ENCODE measurements at places on chromosomes 6 and 20. TPM values are rescaled to one million over a fixed set of nuclear protein-coding genes. Genes with fewer than 3 reads are reported as not detected.

- no peak for DNase-seq
Measured at GRCh38 chr6:28603891-28604290, 78.2 kb downstream of the GPX5 start.

Gene DSP
- total RNA-seq, result 220 TPM

DNA sequence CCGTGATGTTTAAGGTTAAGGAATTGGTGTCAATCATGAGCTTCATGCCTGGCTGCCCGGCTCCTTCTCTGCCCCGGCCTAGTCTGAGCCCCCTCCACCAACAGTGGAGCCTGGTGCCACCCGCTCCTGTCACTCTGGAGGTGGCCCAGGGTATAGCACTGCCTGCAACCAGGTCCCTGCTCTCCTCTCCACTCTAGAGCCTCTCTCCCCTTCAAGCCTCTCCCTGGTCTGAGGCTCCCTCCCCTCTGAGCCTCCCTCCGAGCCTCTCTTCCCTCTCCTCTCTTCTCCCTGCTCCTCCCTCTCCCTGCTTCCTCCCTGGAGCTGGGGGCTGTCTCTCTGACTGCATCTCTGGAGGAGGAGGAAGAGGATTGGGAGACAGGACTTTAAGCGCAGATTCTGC is 31.3 kb upstream of the MRGBP start:
- no peak for DNase-seq

Gene FOXC1
- total RNA-seq, result 26.2 TPM

DNA sequence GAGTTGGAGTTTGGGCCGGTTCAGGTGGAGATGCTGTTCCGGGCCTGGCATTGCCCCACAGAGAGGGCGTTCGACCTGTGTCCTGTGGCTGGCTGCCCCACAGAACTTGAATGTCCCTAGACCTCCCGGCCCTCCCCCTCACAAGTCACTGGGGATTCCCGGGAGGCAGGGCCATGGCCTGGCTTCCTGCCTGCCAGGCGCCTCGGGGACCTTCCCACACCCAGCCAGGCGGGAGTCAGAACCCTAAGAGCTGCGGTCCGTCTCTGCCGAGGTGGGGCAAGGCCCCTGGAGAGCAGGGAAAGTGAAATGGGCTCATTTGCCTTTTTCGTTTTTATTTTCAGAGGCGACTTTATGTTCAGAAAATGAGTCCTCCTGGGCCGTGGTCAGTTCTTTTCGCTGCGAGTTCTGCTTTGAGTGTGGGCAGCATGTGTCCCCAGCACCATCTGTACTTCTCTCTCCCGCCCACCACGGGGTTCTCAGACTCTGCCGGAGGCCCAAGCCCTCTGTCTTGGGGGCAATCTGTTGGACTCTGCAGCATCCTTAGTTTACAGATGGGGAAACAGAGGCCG is 8.5 kb downstream of the RBM38 start:
- no peak for DNase-seq

- DNase-seq, result peak; percentile 60
Measured at GRCh38 chr6:159691133-159691962, 1.7 kb downstream of the SOD2 start.

GRCh38 chr20:4252005-4252404 is 236.6 kb upstream of the RNF24 start:
- no peak for DNase-seq

DNA sequence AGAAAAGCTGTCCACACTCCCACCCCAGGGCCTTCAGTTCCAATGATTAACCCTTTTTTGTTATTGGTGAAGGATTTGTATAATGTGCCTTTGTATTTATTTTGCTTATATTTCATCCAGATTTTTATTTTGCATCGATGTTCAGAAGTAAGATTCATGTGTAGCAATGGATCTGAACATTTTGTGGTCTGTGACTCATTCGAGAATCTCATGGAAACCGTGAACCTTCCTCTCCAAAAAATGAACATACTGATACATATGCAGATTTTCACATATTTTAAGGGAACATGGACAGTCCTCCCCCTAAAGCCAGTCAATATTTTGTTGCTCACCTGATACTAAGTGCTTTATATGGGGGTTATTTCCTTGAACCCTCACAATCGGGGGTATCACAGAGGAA is 421.8 kb upstream of the SOX4 start:
- no peak for DNase-seq

DNA sequence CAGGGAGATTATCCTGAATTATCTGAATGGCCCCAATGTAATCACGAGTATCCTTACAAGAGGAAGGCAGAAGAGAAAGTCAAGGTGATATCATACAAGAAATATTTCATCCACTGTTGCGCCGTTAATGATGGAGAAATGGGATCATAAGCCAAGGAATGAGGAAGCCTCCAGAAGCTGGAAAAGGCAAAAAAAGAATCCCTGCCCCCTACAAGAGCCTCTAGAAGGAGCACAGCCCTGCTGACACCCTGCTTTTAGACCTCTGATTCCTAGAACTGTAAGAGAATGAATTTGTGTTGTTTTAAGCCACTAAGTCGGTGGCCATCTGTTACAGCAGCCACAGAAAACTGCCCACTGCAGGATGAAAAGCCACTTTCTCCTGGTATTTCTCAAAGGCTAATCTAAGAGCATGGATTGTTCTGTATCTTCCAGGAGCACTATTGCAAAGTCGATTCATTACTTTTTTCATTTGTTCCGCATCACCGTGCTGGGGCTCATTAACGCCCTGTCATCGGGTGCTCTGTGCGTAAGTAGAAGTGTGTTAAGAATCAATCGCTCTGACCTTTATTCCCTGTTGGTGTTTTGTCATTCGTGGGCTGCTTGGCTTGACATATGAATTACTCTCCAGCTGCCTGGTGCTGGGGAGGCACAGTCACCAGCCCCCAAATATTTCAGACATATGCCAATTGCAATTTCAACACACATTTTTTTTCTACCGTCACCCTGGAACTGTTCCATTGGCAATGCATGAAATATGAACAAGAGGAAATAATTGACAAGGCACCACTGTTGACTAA is 117.0 kb downstream of the PCSK2 start:
- DNase-seq, result no peak

GRCh38 chr6:142820338-142821051 is 124.5 kb downstream of the HIVEP2 start:
- no peak for DNase-seq

DNA sequence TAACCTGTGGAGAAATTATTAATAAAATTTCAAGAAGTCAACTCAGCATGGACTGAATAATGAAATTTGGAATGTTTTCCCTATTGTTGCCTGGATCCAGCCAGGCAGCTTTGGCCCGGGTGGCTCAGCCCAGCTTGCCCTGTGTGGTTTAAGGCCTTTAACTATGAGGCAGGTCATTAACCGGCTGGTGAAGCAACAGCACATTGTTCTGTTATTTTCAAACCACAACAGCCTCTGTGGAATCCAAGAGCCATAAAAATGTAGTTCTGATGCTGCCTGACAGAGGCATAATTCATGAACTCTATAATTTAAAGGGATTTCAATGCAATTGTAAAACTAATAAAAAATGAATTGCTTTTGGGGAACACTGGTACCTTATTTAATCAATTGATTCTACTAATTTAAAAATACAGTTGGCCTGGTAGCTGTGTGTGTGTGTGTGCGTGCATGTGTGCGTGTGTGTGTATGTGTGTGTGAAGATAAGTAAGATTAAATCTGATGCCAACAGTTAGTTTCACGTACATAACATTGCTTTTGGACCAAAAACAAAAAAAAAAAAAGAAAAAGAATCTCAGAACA is 117.7 kb downstream of the RPS12 start:
- peak; percentile 58 for DNase-seq

DNA sequence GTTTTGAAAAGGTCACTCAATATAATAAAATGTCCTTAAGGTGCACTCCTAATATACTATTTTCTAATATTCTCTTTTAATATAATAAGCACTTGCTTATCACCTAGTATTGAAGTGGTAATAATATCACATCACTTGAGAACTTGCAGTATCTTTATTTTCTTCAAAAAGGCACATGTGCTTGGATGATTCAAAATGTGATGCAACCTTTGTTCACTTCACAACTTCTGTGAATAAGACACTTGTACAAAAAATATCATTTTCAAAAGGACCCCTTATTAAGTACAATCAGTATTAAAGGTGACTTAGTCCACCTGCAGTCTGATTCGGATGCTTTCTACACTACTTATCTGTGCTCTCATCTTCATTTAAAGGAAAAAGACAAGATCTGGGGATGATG is 3.4 kb downstream of the PRELID3B start:
- DNase-seq, result no peak

DNA sequence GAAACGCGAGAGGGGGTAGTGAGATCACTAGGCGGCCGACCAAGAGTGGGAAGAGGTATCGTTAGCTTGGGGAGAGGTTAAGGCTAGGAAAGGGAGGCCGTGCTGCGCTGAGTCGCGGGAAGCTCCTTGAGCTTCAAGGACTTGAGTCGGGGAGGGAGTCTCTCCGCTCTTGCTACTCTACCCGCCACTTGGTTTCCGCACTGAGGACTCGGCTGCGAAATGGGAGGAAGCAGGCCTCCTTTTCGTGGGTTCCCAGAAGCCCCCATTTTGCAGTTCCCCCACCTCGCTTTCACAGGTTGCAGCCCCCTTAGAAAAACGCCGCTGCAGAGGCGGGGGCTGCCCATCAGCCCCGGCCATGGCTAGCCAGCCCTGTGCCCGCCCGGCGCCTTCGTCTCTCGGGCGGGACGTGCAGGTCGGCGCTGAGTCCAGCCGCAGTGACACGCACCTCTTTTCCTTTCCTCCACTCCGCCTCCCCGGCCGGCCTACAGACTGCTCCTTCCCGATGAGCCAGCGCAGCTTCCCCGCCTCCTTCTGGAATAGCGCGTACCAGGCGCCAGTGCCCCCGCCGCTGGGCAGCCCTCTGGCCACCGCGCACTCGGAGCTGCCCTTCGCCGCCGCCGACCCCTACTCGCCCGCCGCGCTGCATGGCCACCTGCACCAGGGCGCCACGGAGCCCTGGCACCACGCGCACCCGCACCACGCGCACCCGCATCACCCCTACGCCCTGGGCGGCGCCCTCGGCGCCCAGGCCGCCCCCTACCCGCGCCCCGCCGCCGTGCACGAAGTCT is 4.9 kb downstream of the VGLL2 start:
- DNase-seq, result no peak

Gene CDH4
- total RNA-seq, result 50.9 TPM

DNA sequence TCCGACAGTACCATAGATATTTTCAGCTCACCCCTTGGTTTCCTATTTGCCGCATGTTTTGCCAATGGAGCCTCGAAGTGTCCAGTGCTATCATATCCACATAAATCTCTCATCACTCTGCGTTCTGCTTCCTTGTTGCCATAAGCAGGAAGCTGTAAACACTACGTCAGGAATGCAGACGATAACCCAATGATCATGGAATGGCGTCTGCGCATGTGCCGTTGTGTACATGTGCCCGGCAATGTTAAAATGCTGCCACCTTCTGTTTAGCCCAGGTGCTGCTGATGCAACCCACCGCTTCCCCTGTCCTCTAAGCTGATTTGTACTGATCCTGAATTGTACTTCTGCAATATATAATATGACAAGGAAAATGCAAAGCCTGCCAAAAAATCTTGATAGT is 607.5 kb downstream of the HDGFL1 start:
- no peak for DNase-seq

Gene FIG4
- 15.6 TPM for total RNA-seq

DNA sequence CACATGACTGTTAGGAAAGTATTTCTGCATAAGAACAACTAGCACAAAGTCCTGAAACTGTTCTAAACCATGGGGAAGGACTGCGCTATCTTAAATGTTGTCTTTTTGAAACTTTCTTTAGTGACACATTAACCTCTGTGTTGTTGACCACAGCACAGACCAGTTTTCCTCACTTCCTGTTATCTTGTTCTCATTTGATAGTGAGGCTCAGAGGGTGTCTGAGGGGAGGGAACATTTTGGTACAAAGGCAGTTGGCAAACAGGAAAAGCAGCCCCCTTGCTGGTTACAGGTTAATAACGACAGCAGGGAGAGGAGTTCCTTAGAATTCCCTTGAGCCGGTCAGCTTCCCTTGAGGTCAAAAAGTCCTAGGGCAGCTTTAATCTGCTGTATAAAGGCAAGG is 143.5 kb upstream of the BMP2 start:
- no peak for DNase-seq

DNA sequence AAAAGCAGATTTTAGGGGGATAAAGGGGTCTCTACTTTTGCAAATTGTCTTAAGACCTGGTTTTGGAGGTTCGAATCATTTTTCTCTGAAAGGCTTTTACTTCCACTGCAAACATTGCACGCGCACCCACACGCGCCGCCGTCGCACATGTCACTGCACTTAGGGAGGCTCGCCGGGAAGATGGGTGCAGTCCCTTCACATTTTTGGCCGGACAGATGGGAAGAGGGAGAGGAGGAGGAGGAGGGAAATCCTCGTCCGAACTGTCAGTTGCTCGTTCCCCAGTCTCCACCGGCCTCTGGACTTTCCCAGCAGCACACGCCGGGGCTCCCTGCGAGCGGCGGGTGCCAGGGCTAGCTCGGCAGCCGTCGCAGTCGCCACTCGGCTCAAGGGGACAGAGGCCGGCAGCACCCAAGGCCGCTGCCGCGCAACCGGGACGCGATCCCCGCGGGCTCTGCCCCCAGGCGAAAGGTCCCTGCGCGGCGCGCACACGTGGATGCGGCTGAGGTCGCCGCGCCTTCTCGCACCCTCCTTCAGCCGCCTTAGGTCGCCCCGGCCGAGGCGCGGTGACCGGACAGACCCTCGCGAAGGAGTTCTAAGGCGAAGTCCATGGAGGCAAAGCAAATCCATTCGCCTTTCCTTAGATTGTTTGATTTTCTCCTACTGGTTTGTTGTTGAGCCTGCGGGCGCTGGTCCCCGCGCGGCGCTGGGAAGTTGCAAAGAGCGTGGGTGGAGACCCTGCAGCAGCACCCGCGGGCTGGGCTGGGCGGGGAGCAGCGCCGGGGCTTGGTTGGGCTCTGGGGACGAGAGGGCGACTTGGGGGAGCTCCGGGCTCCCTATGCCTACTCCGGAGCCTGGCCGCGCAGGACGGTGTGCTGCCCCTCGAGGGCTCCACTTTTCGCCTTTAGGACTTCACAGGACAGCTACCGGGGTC is 1.2 kb downstream of the MYB start:
- no peak for DNase-seq

DNA sequence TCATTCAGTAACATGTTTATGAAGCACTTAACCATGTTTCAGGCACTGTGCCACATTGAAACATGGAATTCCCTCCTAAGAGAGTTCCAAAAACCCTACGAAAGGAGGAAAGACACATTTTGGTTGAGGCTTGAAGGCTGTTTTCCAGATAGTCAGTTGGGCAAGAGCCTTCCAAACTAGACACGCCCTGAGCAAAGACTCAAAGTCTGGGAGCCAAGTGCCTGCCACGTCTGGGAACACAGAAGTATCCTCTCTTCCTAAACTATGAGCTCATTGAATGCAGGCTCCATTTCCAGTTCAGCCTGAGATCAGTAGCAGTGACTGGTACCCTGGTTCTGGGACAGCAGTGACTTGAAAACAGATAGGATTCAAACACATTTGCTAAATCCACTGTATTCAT is 74.5 kb upstream of the FAM8A1 start:
- DNase-seq, result no peak

- DNase-seq, result no peak
Measured at GRCh38 chr6:15157479-15157878, 88.4 kb upstream of the JARID2 start.

DNA sequence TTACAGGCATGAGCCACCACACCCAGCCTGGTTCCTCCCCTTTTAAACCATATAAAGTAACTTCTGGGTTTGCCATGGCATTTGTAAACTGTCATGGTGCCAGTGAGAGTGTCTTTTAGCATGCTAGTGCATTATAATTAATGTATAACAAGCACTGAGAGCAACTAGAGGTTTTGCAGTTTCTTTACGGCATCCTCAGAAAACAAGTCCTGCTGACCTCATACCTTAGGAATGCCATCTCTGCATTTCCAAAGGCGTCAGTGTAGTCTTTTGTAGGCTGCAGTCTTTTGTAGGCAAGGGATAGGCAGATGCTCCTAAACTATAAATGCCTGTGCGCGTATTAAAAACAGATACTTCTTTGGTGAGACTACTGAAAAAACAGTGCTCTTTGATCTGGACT is 75.0 kb upstream of the EZR start:
- peak; percentile 89 for DNase-seq

Data from kidney epithelial cell (primary cell).